Activated naive CD8-positive, alpha-beta T cell treated with anti-CD3 and anti-CD28 coated beads for 36 hours (primary cell): ENCODE measurements at places on chromosomes 5 and 9.

DNA sequence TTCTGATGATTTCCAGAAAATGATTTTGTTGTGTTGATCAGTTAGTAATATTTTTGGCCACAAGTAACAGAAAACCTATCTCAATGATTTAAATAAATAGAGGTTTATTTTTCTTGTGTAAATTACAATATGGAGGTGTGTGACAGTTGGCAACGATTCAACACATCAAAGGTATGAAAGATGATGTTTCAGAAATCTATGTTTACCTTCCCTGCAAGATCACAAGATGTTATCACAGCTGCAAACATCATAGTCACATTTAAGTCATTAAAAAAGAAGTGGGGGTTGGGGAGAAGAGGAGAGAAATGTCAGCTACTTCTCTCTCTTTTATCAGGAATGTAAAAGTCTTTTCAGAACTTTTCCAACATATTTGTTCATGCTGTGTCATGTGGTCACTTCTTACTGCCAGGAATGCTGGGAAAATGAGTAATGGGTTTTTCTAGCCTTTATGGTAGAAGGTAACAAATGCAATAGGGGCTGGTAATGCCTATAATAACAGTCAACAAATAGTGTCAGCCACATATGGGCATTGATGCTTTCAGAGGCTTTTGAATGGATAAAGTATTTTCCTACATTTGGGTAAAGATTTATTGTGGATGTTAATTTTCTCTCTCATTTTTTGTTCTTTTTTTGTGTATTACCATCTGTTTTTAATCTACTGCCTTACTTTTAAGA, 742.7 kb downstream of the TLE1 start:
- DNase-seq = no peak

GRCh38 chr9:114884787-114885452, 45.5 kb downstream of the TNFSF8 start:
- DNase-seq = no peak

- DNase-seq = no peak
Observed at GRCh38 chr5:158619083-158619788, 480.5 kb downstream of the EBF1 start.

DNA sequence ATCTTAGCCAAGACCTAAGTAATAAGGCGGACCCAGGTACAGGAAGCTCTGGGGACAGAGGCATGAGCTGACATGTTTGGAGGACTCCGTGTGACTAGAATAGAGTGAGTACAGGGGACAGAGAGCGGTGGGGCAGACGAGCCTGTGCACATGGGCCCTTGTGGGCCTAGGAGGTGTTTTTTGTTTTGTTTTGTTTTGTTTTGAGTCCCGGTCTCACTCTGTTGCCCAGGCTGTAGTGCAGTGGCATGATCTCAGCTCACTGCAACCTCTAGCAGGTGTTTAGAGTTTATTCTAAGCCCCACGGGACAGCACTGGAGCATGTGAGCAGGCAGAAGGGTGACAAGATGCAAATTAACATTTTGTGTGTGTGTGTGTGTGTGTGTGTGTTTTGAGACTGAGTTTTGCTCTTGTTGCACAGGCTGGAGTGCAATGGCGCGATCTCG, 3.1 kb upstream of the EEIG1 start:
- DNase-seq = no peak

- no peak for DNase-seq
Observed at GRCh38 chr9:121662891-121663580, 11.6 kb downstream of the DAB2IP start.

GRCh38 chr5:146461319-146461718, 14.2 kb downstream of the TCERG1 start:
- DNase-seq = no peak

GRCh38 chr9:93223260-93224180, 39.6 kb downstream of the WNK2 start:
- DNase-seq = no peak

GRCh38 chr9:132487980-132488535, 78.0 kb downstream of the CFAP77 start:
- no peak for DNase-seq

GRCh38 chr9:128550770-128551656, 1.4 kb upstream of the SPTAN1 start:
- no peak for DNase-seq

- no peak for DNase-seq
Observed at GRCh38 chr9:108486831-108487230, 369.0 kb downstream of the ACTL7B start.

DNA sequence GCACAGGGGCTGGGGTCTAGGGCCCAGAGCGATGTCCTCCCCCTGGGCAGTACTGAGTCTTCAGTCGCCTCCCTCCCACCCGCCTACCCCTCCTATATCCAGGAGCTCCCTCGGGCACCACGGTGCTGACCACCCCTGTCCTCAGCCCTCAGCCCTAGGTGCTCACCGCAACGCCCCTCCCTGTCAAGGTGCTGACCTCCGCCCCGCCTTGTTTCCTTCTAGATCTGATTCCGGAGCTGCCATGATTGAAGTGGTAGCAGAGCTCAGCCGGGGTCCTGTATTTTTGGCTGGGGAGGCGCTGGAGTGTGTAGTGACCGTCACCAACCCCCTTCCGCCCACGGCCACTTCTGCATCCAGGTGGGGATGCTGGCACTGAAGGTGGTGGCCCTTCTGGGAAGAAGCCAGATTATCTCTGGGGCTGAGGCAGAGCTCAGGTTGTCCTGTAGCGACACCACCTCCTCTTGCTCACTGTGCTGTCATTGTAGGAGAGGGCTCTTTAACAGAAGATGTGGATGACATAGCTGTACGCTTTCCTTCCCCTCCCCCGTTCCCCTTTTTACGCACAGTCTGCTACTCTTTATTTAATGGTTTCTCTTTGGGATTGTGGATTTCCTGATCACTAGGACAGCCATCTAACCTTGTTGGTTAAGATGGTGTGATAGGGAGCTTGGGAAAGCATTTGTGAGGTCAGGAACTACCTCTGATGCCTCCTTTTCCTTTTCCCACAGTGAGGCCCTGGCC, 598 bp downstream of the RGP1 start:
- DNase-seq = peak; percentile 52

DNA sequence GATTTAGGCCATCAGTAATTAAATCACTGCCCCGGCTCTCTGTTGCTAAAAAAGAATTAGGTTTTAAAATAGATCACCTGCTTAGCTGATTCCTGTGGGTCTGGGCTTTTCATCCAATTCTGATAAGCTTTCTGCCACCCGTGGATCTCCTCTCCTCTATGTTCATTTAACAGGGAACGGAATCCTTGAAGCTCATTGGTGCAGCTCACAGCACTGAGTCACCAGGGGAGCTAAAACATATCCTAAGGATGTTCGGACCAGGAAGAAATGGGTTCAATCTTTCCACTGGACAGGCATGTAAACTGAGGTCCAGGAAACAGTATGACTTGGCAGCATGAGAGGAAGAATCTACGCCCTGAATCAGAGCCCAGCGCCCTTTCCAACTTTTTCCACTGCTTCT, 267.1 kb upstream of the GRIA1 start:
- DNase-seq = no peak

DNA sequence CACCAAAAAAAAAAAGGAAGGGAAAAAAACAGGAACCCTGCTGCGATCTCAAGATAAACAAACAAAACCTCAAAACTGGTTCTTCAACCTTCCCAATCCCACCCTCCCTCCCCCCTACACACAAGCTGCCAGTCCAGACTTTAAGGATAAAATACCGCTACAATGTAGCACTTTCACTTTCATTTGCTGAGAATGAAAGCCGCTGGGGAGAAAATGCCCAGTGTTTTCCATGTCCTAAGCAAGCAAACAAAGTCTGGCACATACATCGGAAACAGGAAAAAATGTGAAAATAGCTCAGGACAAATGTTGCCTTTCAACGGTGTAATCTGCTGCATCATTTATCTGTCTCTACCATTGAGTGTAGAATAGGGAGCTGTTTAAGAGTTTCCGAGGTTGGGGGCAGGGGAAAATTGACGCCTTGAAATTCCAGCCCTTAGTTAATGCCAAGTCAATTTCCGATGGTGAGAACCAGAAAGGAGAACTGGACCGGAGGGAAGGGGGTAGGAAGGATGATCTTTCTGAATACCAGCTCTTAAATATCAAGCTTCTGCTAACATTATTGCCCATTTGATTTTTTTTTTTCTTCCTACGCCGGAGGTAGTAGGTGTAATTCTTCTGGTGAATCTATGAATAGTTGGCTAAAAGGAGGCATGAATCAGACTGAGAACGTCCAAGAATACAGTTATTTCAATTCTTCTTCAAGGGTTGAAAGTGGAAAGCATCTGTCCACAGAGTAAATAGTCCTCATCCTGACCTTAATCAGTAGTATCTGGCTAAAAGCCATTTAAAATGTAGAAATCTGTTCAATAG, 1.2 kb upstream of the ADAMTS6 start:
- no peak for DNase-seq

DNA sequence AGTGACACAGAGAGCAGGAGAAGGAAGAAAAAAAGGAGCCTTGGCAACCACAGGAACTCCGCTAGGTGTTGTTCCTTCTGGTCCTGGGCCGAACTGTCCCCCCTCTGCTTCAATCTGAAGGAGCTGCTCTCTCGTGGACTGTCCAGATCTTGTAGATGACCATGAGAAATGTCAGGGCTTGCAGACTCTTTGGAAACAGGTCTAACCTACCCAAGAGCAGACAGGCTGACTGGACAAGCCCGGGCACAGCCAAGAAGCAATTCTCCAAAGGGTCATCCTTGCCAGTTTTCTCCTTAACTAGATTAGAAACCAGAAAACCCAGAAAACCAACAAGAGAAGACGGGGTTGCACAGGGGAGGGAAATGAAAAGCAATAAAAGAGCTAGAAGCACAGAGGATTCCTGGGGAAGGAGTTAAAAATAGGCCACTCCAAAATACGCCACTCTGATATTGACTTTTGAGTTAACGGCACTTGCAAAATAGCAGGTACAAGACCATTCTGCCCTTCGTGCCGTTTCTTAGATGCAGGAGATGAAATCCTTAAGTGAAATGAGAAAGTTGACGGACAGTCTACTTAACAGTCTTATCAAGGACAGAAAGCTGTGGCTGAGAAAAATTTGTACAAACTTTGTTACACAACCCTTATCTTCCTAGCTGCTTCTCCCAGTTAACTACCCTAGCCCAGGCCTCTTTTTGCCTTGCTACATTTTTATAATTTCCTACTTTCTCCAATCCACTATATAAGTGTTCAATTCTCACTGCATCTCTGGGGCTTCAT, 5.8 kb downstream of the GCNT4 start:
- DNase-seq = no peak

GRCh38 chr5:34026089-34026761, 16.8 kb downstream of the C1QTNF3 start:
- DNase-seq = no peak

- no peak for DNase-seq
Observed at GRCh38 chr5:125106881-125107280, 360.4 kb upstream of the ZNF608 start.

GRCh38 chr9:69204849-69205248, 30.8 kb downstream of the TJP2 start:
- no peak for DNase-seq

DNA sequence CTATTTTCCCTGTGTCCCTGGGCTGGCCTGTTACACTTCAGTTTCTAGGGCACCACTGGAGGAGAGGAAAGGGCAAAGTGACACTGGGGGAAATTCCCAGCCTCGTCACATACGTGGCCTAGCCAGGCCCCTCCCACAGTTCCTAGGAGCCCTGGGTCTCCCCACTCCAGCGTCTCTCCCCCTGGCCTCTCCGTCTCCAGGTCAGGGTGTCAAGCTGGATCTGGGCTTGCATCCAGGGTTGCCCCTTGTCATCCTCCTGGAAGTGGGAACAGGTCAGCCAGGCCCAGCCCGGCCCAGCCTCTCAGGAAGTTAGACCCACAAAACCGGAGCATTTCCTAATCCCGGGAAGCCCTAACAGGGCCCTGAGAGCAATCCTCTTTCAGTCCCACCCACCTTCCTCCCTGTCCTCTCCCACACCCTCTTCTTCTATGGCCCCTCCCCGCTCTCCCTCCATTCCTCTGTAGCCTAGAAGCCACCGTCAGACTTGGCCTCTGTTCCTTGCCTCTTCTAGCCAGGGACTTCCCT, 4.7 kb upstream of the TNIP1 start:
- no peak for DNase-seq

GRCh38 chr5:95087816-95088317, 197.0 kb downstream of the MCTP1 start:
- DNase-seq = peak; percentile 6

GRCh38 chr5:112479418-112479817, 60.3 kb upstream of the EPB41L4A start:
- no peak for DNase-seq

DNA sequence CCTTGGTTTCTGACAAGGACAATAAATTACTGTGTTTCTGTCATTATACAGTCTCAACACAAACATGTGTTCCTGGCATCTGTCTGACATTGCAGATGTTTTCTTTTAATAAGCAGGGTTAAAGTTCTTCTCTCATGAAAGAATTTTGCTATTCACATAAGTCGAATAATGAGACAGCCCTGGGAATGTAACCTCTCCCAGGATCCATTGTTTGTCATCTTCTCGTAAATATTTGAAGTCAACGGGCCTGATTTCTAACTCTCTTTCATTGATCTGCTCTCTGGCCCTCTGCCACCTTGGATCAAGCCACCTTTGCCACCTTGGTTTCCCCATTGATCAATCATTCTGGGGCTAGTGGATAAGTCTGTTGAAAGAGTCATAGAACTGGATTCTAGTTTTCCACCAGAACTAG, 12.9 kb upstream of the CAST start:
- DNase-seq = no peak

- DNase-seq = no peak
Observed at GRCh38 chr5:42429694-42430093, 6.5 kb downstream of the GHR start.

- DNase-seq = peak; percentile 47
Observed at GRCh38 chr9:131478421-131478868, 24.3 kb upstream of the POMT1 start.

DNA sequence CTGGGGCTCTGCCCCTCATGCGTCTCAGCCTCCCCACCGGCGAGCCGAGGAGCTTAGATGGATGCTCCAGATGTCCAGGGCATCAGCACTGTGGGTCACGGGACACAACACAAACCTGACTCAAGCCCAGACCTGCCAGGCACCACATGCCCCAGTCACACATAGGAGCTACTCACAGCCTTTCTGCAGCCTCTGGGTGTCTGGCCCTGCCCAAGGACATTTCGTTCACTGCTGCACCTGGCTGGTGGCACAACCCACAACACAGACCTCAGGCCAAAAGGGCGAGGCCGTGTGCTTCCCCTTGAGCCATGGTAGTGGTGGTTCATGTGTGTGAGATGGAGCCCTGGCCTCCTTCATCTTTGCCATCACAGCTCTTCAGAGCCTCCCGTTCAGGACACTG, 89.6 kb upstream of the FCN2 start:
- no peak for DNase-seq
